Muscle of leg (tissue), 16 donors: ENCODE measurements at places on chromosomes 12 and 14. TPM values are rescaled to one million over a fixed set of nuclear protein-coding genes. Genes with fewer than 3 reads are reported as not detected.
A peak's percentile ranks its signal among the peaks of the same experiment; 100 is the strongest.

PLXNC1 gene
- polyA plus RNA-seq, result 19.0 TPM

OR11H12 gene
- polyA plus RNA-seq, result not detected

SSPN gene
- 71.5 TPM for polyA plus RNA-seq

KCNK10 gene
- not detected for polyA plus RNA-seq

USP44 gene
- 1.2 TPM for polyA plus RNA-seq

FAM186B gene
- 0.69 TPM for polyA plus RNA-seq

A2ML1 gene
- polyA plus RNA-seq, result 0.33 TPM

AMN gene
- polyA plus RNA-seq, result 0.21 TPM

CLEC14A gene
- 29.9 TPM for polyA plus RNA-seq

NKX2-1 gene
- 4.2 TPM for polyA plus RNA-seq

ZNF26 gene
- polyA plus RNA-seq, result 7.8 TPM

DNA sequence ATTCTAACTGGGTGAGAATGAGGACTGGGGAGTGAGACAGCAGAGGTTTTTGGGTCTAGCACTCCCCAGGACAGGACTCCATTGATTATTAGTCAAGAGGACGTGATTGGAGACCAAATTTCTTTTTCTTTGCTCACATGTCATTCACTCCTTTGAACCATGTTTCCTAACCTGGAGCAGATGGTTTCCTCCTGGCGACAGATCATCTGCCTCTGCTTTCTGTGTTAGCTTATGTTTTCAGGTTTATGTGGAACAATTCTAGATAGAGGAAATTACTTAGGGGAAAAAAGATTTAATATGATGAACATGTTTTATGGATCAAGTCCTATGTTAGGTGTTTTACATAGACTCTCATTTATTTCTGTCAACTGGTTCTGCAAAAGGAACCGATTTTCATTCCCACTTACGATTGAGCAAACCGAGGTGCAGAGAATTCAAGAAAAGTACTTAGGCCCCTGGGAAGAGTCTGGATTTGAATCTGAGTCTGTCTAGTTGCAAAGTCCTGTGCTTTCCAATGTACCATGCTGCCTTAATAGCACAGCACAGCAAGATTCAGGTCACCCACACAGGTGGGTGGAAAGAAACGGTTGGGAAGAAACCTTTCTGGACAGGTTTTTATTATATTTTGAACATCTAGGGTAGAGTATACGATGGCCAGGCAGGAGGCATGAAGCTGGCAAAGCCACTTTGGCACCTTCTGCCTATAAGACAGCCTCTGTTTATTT, 30.8 kb downstream of the SMOC1 start:
- DNase-seq, result no peak

GRCh38 chr14:100388103-100389054, 65.2 kb downstream of the SLC25A47 start:
- DNase-seq, result no peak

DNA sequence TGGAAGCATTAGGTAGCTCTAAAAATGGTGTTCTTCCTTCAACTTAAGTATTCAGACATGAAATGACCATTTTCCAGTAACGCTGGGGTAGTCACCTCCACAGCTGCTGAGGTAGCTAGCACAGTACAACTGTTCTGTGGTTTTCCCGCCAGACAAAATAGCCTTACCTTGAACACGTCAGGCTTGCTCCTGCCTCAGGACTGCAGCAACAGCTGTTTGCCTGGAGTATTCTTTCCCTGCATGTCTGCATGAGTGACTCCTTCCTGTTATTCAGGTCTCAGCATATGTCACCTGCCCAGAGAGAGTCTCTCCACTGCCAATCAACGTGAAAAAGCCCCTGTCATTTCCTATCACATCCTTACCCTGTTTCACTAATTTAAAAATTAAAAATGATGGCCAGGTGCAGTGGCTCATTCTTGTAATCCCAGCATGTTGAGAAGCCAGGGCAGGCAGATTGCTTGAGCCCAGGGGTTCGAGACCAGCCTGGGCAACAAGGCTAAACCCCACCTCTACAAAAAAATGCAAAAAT, 37.9 kb downstream of the WDR89 start:
- no peak for DNase-seq

DNA sequence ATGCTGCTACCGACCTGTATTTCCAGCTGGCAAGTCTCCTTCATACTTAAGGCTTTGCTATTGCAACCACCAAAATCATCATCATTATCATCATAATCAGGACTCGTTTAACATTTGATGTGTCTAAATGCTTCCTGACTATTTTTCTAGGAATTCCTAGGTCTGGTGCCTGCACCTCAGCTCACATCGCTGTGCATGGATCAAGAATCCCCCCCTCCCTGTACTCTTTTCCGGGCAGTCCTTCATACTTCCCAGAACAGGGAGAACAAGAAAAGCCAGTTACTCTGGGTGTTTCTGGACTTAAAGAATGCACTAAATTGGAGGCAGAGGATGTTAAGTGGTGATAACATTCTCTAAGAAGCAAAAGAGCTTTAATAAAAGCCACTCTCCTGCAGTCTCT, 9.4 kb downstream of the ERP27 start:
- peak; percentile 85 for DNase-seq

DNA sequence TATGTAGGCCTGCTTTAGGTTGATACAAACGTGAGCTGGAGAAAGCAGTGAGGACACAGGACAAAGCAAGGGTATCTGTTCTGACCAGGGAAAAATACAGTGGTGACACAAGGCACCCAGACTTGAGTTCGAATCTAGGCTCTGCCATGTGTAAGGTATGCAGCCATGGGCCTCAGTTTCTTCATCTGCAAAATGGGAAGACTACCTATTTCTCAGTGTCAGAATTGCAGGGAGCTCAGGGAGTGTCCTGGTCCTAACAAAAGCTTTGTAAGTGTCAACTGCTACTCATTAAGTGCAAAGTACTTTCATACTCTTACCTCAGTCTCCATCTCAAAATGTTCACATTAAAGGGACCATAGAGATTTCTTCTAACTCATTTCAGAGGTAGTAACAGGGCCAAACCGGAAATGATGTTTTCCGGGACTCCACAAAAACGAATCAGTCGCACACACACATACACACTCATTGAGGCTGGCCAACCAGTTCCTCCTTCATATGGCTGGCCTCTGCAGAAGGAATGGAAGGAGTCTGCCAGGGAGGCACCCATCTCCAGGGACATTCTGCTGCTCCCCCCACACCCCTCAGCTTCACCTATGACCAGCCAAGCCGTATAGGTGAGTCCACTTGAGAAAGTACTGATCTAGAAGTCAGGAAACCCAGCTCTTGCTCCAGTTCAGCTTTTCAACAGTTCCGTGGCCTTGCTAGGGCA, 7.8 kb downstream of the CTDSP2 start:
- DNase-seq, result peak; percentile 82

DNA sequence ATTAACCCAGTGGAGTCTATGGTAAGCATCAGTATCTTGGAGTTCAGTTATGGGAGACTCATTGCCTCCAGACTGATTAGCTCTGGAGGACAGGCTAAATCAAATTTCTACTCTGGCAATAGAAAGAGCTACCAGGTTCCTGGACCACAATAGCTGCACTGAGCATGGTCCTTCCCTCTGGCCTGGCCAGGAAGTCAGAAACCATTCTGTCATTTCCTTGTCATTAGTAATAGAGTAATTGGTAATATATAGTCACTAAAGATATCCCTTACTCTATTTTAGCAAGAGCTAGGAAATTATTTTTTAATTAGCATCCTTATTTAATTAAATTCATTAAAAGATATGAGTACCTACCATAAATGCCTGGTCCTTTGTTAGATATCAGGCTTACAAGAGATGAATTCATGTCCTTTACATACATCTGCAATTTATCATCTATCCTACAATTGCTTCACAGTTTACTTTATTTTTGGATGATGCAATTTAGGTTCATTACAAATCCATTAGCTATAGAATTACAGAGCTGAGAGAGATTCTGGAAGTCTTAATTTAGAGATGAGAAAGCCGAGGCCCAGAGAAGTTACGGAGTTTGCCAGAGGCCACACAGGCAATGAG, 23.7 kb upstream of the TDRD9 start:
- DNase-seq, result no peak

DNA sequence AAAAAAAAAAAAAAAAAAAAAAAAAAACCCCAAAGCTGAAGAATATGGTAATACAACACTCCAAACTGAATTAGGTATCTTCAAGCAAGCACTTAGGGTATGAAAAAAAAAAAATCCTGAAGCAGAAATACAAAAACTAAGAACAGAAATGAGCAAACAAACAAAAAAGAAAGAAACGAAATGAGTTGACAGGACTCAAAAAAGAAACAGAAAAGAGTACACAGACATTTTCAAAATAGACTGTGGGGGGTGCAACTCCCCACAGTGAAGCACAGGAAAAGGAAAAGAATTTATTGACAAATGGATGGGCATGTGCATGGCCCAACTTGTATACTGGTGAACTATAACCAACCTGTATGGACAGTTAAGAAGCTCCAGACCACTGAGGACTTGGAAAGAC, 24.6 kb downstream of the RPS6KA5 start:
- no peak for DNase-seq

DNA sequence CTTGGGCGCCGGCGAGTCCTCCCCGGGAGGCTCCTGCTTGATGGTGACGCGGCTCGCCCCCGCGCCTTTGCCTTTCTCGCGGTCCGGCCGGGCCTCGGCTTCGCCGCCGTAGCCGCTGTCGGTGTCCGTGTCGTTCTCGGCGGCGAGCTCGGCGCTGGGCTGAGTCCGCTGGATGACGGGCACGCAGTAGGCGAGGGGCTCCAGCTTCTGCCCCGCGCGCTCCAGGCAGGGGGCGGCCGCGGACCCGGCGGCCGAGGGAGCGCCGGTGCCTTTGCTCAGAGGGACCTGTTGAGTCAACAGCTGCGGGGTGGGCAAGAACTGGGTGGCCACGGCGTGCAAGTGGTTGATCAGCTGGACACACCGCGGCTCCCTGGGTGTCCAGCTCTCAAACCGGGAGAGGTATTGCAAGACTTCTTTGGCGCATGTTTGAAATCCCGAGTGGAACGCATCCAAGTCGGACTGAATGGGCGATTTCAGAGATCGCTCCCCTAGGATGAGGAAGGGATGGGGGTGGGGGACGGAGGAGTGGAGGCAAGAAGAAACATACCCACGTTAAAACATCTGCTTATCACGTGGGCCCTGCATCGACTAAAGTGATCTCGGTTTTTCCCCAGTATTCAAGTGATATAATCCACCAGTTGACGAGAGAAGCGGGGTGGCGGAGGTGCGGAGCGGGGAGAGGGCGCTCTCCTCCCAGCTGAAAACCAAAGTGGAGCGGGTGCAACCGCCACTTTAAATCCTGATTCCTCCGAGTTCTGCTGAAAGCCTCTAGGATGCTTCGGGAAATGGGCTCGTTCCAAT, 2.0 kb downstream of the BHLHE41 start:
- peak; percentile 77 for DNase-seq

DNA sequence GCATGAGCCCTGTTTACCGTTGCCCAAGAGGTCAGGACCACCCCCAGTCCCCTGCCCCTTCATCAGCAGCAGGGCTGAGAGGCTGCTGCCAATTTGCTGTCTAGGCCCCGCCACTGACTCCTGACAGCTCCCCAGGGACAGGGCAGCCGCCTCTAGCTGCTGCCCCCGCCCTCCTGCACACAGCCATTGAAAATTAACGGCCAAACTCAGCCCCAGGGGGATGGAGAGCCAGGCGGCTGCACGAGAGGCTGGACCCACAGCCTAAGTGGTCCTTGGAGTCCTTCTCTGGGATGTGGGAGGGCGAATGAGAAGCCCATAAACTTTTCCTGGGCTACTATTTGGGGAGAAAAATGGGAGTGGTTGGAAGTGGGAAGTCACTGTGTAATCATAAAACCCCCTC, 4.6 kb downstream of the FOXN4 start:
- no peak for DNase-seq

GRCh38 chr14:99346470-99347080, 74.6 kb upstream of the BCL11B start:
- no peak for DNase-seq

DNA sequence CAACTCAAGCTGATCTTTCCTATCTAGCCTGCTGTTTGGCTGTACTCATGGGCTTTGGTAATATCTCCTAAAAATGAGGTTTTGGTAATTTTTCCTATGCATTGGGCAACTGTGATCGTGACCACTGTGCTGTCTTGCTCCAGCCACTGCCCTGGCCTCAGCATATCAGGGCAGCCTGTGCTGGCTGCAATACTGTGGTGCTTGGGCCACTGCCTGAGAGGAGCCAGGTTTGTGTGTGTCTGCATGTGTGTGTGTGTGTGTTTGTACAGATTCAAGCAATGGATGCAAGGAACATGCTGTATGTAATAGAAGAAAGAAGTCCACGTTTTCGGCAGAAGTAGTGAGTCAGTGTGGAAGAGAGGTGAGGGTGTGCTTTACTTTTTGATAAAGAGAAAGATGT, 13.0 kb downstream of the ERG28 start:
- no peak for DNase-seq

GRCh38 chr12:14156606-14157005, 175.2 kb upstream of the GRIN2B start:
- no peak for DNase-seq

- peak; percentile 26 for DNase-seq
Measured at GRCh38 chr12:127559349-127560040, 707.5 kb upstream of the TMEM132C start.

DNA sequence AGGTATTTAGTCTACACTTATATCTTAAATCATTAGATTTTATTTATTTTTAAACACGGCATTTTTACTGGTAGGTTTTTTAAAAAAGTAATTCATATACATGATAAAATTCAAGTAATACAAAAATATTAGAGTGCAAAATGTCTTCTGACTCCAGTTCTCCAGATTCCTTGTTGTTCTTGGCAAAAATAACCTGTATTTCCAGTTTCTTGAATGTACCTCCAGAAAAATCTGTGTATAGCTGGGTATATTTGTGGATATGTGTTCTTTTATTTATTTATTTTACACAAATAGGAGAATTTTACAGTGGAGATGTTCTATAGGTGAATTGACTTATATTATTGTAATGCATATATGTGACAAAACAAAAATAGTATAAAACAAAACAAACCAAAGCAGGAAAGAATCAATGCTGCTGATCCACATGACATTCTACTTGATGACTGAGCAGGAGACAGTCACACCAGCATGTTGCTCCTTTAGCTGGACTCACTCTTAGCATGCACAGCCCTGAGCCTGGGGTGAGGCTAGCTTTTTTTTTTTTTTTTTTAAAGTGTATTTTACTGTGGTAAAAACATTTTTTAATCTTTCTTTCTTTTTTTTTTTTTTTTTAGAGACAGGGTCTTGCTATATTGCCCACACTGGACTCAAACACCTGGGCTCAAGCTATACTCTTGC, 42.2 kb upstream of the SLC38A2 start:
- DNase-seq, result no peak

GRCh38 chr14:89493877-89494634, 77.0 kb upstream of the FOXN3 start:
- peak; percentile 45 for DNase-seq

GRCh38 chr14:33951183-33951840, 438 bp upstream of the EGLN3 start:
- no peak for DNase-seq

GRCh38 chr12:109016978-109017377, 3.9 kb downstream of the SVOP start:
- no peak for DNase-seq

- DNase-seq, result peak; percentile 62
Measured at GRCh38 chr14:53741479-53742232, 215.0 kb downstream of the BMP4 start.
